ENCODE measurements at places on chromosomes 4 and X. TPM values are rescaled to one million over a fixed set of nuclear protein-coding genes. Genes with fewer than 3 reads are reported as not detected.
A peak's percentile ranks its signal among the peaks of the same experiment; 100 is the strongest.

TMPRSS11D gene
- total RNA-seq = not detected

CRMP1 gene
- total RNA-seq = 0.07 TPM

RASL11B gene
- total RNA-seq = 0.20 TPM

DDX53 gene
- not detected for total RNA-seq

C4orf50 gene
- not detected for total RNA-seq

NDUFA1 gene
- 194 TPM for total RNA-seq

OPHN1 gene
- 3.0 TPM for total RNA-seq

EIF4E gene
- total RNA-seq = 148 TPM

C4orf54 gene
- 0.06 TPM for total RNA-seq

PIR gene
- total RNA-seq = 179 TPM

CSAG3 gene
- not detected for total RNA-seq

DNA sequence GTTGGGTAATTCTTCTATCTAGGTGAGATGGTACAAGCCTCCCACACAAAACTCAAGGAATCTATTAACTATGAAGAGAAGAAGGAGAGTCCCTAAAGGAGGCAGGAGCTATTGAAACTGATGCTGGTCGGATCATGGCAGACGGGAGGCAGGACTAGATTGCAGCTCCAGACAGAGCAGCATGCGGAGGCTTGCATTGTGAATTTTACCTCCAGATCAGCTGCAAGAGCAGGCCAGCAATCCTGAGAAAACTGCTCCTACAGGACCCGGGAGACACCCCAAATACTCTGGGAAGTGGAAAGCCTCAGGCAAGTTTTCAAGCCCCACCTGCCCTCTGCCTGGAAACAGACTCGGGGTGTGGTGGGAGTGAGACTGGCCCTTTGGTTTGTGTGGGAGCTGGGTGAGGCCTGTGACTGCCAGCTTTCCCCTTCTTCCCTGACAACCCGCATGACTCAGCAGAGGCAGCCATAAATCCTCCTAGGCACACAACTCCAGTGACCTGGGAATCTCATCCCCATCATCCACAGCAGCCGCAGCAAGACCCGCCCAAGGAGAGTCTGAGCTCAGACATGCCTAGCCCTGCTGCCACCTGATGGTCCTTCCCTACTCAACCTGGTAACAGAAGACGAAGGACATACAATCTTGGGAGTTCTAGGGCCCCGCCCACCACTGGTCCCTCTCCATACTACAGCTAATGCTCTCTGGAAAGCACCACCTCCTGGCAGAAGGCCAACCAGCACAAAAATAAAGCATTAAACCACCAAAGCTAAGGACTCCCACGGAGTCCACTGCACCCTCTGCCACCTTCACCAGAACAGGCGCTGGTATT, 30.9 kb downstream of the GATB start:
- peak; percentile 2 for DNase-seq

DNA sequence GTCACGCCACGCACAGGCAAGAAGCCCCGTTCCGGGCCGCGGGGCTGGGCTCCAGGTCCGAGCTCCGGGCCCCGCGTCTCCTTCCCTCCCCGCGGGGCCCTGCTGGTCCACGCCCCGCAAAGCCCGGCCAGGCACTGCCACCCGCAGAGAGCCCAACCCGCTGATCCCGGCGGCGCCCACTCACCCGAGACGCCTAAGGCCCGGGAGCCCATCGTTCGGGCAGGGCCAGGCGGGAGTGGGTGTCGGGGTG, 870 bp downstream of the PDZD4 start:
- DNase-seq = no peak

DNA sequence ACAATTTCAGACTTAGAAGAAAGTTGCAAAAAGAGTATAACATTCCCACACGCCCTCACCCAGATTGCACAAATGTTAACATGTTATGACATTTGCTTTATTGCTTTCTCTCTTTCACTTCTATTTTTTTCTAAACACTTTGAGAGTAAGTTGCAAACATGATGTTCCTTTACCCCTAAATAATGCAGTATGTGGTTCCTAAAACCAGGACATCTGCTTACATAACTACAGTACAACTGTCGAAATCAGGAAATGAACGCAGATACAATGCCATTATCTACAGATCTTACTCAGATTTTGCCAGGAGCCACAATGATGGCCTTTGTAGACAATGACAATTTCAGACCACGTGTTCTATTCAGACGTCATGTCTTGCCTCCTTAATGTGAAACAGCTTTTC, 22.4 kb downstream of the SH3TC1 start:
- no peak for DNase-seq

- DNase-seq = no peak
Observed at GRCh38 chr4:48858130-48858529, 27.2 kb downstream of the OCIAD1 start.

GRCh38 chr4:111991163-111991562, 154.1 kb upstream of the FAM241A start:
- no peak for DNase-seq

DNA sequence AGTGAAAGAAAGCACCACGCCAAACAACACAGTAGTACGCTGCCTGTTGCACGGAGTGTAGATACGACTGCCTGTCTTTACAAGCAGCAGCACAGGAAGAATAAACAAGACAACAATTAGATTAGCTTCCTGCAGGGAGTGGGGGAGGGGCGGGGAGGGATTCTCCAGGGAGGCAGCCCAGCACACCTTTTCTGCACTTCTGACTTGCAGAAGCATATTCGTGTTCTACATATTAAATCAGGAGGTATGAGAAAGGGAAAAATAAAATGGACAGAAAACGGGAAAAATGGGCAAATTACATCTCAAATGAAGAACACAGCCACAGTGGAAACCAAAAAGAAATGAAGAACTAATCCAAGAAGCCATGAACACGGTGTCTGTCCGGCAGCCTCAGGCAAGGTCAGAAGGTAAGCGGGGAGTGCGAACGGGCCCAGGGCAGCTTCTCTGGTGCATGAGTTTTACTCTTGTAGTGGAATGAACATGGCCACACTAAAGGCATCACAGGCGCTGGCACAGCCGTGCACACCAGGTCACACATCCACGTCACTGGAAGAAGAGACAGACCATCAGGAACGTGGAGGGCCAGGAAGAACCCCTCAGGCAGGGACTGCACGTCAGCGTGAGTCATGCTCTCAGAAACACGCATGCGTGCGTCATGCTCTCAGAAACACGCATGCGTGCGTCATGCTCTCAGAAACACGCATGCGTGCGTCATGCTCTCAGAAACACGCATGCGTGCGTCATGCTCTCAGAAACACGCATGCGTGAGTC, 20.1 kb upstream of the ADRA2C start:
- DNase-seq = peak; percentile 82

GRCh38 chr4:143294310-143294709, 42.4 kb upstream of the GAB1 start:
- no peak for DNase-seq

DNA sequence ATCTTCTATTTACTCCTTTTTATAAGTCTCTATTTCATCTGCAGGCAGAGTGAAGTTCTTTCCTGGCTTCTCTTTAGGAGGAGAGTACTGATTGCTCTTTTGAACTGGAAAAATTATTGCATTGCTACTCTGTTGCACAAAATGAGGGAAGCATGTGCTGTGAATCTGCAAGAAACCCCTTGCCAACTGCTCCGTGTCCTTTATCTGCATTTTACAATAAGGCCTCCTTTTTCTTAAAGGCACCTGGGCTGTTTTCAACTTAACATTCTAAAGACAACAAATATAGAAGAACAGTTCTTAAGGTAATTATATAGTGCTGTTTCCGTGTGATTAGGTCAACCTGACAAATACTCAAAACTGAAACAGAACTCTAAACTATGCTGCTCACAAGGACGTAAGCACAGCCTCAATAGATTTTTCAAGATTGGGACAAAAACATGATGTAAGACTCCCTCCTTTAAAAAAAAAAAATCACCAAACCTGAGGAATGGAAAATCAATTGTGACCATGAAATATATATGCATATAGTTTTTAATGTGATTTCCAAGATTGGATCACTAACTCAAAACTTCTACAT, 716.6 kb upstream of the INTU start:
- DNase-seq = no peak

DNA sequence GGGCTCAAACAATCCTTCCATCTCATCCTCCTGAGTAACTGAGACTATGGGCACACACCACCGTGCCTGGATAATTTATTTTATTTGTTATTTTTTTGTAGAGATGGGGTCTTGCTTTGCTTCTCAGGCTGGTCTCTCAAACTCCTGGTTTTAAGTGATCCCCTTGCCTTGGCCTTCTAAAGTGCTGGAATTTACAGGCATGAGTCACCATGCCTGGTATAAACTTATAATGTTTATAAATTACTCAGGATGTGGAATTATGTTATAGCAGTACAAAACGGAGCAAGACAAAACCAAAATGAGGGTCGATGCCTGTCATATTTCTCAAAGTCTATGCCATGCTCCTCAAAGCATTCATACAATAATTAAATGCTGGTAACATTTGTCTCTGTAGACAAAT, 29.8 kb upstream of the TEX13C start:
- DNase-seq = no peak

- DNase-seq = no peak
Observed at GRCh38 chr4:133467290-133467947, 318.3 kb downstream of the PCDH10 start.

- no peak for DNase-seq
Observed at GRCh38 chr4:161448550-161449180, 715.1 kb downstream of the FSTL5 start.

GRCh38 chr4:3311489-3312171, 18.8 kb downstream of the RGS12 start:
- no peak for DNase-seq

DNA sequence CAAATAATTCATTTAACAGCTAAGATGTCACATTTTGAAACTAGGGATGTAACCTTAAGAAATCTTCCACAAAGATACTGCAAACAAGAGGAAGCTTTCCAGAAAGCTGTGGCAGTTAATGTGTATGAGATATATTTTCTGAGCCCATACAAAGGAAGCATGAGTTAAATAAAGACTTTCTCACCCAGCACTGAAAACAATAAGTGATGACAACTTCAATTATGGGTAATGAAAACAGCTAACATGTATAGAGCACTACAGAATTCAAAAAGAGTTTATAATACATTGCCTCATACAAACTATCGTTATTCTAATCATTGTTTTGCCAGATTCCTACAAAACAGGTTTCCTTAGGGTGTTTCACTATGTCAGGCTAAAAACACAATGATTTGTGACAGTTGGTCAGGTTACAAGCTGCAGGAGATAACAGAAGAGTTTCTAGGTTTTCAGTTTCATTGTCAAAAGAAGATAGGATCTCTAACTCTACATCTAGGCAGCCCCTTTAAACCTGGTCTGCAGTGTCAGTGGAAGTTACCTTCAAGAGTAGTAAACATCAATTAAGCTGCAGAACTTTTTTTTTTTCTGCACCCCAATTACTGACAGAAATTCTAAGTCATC, 618.1 kb upstream of the ADGRL3 start:
- no peak for DNase-seq

GRCh38 chr4:70915036-70915815, 13.1 kb downstream of the MOB1B start:
- no peak for DNase-seq

DNA sequence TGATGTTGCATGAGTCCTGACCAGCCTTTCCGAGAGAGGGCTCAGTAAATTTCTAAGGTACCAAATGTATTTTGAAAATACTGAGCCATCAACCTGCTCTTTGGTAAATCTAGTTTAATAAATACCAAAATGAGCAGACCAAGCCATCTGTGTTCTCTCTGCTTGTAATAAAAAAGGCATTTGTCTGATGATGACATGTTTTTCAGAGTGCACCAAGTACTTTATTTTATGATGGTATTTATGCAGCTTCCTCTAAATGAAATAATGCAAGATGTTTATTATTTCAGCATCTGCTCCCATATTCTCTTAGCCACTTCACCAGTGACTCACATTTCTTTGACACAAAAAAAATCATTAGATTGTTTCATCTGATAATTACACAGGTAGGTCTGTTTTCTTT, 700.5 kb downstream of the TRIML1 start:
- no peak for DNase-seq

DNA sequence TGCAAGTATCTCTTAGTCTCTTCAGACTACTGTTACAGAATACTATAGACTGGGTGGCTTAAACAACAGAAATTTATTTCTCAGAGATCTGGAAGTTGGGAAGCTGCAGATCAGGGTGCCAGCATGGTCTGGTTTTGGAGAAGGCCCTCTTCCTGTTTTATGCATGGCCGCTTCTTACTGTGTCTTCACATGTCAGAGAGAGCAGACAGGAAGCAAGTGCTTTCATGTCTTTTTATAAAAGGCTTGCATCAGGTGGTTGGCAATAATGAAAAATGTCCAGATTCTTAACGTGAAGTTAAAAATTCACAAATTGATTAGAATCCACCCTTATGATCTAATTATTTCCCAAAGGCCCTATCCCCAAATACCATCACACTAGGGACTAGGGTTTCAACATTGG, 284.9 kb downstream of the RPA4 start:
- DNase-seq = no peak

DNA sequence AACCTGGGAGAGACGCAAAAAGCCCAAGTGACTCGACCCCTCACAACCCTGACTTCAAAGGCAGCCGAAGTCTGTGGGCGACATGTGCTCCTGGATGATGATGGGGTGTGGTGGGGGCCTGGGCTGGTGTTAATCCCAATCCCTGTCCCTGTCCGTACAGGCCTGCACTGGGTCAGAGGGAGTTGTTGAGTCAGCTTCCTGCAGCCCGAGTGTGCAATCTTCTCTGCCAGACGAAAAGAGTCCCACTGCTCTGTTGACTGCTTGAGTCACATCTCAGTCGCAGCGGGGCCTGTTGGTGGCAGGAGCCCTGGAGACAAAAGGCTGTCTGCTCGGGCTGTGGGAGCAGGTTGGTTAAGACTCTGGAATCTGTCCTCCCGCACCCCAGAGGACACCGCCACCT, 10.3 kb downstream of the FAM3A start:
- DNase-seq = no peak

DNA sequence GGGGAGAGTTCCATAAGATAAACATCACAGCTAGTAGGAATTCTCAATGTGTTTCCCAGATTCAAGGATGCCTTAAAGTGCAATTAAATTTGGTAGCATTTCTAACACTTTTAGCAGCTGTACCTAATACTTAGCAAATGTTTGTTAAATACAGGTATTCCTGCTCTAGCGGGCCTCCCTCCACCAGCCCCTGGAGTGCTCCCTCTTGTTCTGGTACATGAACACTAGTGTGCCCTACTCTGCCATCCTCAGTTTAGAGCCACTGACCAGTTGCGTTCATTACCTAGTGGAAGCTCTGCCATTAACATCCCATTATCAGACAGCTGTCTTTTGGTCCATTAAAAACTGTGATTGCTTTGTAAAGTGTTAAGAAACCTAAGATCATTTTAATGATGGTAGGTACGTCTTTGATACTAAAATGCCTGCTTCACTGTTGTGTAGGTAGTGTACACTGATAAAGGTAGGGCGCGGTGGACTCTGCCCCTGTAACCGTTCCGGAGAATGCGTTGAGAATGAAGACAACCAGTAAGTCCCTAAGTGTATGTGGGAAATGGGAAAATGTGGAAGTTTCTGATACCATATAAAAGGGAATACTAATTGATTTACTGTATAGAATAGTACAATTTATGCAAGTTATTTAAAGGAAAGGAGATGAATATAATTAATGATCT, 21.7 kb downstream of the KIAA0232 start:
- DNase-seq = no peak

- no peak for DNase-seq
Observed at GRCh38 chrX:44829832-44830231, 14.0 kb upstream of the DUSP21 start.

GRCh38 chr4:167475951-167476350, 241.7 kb upstream of the SPOCK3 start:
- DNase-seq = no peak
